Omental fat pad (tissue), 4 donors: ENCODE measurements at places on chromosomes 16 and 17.

GRCh38 chr16:31507617-31507928 lies 618 bp downstream of the RUSF1 start:
- DNase-seq, result no peak

DNA sequence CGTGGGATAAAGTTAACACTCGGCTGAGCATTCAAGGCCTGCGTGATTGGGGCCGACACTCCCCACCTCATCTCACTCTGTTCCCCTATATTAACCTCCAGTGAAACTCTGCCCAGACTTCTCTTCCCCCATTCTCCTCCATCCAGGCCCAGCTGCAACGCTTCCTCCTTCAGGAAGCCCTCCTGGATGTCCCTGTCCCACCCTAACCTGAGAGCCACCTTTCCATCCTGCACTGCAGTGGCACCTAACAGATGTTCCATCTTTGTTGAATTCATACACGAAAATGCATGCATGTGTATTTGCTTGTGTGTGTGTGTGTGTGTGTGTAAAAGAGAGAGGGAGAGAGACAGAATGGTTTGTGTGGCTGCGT lies 32.6 kb upstream of the SBK1 start:
- DNase-seq, result no peak

DNA sequence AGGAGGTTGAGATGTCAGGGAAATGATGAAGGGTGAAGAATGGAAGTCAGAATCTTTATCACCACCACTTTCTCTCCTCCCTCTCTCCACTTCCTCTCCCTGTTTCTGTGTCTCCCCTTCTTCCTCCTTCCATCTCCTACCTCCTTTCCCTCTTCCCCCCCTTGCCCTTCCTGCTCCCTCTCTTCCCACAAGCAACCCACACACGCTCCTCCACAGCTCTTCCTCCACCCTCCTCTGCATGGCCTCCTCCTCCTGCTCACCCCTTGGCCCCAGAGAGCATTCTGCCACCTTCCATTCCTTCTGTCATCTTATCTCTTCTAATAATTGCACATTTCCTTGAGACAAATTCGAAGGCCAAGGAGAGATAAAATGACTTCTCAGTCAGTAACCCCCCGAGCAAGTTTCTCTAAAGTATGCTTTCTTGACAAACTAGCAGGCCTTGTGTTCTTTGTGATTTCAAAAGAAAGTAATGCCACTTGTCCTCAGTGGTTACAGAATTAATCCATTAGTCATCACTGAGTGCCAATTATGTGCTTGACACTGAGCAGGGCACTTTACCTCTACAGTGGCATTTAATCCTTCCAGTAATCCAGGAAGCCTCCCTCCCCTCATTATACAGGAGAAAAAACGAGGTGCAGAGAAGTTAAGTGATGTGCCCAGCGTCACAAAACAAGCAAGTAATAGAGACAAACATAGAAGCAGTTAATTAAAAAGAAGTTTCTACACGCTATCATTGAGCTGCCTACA lies 72.3 kb upstream of the CCL1 start:
- no peak for DNase-seq

DNA sequence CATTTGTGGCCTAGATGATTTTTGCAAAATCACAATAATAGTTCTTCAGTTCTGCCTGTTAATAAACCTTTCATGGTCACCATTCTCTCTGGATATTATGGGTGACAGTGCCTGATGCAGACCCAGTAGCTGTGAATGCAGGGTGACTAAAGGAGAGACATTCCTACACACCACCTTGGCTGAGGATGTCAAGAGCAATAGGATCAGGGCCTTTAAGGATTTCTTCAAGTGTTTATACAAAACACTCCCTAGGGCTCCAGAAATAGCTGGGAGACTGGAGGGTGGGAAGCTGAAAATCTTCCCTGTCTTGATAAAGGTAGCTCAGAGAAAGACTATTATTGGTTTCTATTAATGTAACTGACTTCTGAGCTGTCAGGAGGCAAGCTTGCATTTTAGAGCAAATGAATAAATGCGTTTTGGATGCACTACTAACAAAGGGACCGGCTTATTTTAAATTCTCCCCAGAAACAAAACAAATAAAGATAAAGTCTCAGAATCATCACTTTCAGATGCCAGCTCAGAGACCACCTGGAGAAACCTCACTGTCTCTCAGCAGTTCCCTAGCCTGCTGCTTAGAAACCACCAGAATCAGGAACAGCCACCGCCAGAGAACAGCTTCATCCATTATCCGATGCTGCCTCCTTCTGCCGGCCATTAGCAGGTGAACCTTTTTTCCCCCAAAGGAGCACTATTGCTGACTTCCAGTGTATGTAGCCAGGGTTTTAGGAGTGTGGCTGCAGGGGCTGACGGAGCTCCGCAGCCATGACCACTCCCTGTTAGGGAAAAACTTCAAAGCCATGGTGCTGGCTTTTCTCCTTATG lies 171.4 kb upstream of the DYNLRB2 start:
- DNase-seq, result no peak

- DNase-seq, result no peak
These were observed 1.7 kb downstream of the JPH3 start for GRCh38 chr16:87603684-87604633.

DNA sequence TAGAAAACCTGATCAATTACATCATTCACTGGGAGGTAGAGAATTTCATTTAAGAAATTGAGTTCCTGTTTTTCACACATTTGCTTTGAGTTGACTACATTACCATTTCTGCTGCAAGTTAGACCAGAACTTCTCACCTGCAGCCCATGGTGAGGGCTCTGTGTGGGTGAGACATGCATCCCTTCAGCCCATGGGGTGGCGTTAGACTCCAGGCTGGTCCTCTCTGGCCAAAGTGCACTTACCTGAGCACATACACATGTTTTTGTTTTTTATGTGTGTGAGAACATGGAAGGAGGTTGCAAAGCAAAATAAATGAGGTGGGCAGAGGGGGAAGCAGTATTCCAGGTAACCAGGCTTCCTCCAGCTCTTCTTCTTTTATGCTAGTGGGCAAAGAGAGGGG lies 470.2 kb downstream of the PMP22 start:
- no peak for DNase-seq

GRCh38 chr16:15757630-15758251 lies 99.1 kb downstream of the MYH11 start:
- DNase-seq, result no peak

GRCh38 chr17:63425483-63425882 lies 20.6 kb downstream of the CYB561 start:
- DNase-seq, result peak; percentile 68

- no peak for DNase-seq
These were observed 22.4 kb upstream of the EIF1 start for GRCh38 chr17:41666237-41666641.

GRCh38 chr16:60636117-60636516 lies 1400.1 kb downstream of the CDH8 start:
- DNase-seq, result no peak

GRCh38 chr17:33615861-33616260 lies 322.8 kb upstream of the ASIC2 start:
- no peak for DNase-seq

DNA sequence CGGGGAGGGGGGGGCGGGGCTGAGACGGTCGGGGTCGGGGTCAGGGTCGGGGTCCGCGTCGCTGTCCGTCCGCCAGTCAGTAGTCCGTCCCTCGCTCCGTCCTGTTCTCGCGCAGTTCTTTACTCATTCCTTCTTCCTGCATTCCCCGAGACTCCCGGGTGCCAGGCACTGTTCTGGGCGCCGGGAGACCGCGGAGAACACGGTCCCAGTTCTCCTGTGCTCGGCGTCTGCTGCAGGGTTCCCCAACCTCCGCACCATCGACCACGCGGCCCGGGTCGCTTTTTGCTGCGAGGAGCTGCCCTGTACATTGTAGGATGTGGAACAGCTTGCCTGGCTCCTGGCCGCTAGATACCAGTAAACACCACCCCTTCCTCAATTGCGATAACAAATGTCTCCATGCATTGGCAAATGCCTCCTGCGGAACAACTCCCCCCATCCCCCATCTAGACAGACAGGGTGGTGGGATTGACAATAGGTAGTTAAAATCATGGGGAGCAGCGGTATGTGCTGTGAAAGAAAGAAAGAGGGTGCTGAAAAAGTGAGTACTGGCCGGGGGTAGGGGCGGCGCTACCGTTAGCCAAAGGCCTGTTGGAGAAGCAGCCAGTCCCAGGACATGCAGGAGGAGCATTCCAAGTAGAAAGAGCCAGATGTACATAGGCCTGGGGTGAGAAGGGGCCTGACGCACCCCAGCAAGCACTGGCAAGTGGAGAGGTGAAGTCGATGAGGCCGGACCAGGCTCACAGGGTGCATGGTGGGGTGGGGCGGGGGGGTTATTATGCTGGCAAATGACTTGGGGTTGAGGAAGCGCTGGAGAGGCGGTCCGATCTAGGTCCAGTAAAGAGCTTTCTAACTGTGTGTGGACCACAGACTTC lies 631 bp downstream of the TRAF7 start:
- DNase-seq, result no peak

- DNase-seq, result no peak
These were observed 955 bp downstream of the ACLY start for GRCh38 chr17:41917679-41918313.

DNA sequence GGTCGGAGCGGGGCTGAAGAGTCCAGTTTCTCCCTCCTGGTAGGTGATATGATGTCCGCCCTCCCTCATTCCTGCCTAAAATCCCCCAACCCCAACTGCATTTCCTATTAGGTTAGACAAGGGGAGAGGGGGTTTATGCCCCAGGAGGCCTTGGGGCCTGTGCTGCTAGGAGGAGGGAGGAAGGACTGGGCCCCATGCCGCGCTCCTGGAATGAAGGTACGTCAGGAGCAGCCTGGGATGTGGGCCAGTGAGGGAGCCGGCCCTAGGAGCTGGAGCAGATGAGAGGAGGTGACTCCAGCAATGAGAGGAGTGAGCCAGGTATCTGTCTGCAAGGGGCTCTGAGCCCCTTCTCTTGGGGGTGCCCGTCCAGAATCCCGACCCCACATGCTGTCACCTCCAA lies 46.9 kb upstream of the CDC42EP4 start:
- no peak for DNase-seq

- DNase-seq, result peak; percentile 99
These were observed 20.4 kb upstream of the BEAN1 start for GRCh38 chr16:66406534-66407221.

GRCh38 chr16:1082952-1083675 lies 10.6 kb downstream of the SSTR5 start:
- no peak for DNase-seq

- DNase-seq, result no peak
These were observed 359.0 kb upstream of the TBX2 start for GRCh38 chr17:61040666-61041065.

DNA sequence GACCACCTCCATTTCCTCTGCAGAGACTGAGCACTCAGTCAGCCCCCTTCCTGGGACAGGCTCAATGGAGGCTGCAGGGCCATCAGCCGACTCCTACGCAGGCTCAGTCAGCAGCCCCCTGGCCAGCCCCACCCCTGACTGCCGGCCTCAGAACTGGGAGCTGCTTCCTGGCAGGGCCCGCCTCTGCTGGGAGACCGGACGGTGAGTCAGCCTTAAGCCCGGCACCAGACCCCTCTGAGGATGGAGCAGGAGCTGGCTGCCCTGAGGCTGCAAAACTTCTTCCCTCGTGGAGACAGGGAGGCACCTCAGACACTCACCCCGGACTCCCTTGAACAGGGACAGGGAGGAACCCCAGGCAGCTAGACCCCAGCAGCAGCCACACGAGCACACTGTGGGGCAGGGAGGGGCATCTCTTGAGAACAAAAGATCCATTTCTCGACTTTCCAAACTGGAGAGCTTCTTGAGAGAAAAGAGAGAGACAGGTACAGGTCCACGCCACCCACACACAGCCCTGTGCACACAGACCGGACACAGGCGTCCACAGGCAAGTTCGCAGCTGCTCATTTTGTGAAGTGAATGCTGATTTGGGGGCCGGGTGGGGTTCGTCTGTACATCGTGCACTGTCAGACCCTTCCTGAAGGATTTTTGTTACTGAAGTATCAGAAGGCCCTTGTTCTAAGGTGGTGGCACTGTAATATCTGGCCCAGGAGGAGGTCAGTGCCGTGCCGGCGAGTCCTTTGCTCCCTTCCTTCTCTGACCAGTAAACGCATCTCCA lies 1.3 kb upstream of the TUBB3 start:
- peak; percentile 56 for DNase-seq

DNA sequence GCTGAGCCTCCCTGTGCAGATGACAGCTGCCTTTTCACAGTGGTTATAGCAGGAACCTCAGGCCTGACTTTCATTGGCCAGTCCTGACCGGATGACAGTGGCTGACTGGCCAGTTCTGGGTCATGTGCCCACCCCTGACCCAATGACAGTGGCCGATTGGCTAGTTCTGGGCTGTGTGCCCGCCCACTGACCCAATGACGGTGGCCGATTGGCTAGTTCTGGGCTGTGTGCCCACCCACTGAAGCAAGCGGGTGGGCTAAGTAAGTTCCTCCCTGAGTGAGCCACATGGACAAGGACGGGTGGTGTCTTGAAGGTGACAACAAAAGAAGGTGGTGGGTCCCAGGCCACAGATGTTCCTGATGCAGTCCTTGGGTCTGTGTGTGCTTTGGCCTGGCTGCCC lies 9.5 kb downstream of the DEF8 start:
- DNase-seq, result no peak

DNA sequence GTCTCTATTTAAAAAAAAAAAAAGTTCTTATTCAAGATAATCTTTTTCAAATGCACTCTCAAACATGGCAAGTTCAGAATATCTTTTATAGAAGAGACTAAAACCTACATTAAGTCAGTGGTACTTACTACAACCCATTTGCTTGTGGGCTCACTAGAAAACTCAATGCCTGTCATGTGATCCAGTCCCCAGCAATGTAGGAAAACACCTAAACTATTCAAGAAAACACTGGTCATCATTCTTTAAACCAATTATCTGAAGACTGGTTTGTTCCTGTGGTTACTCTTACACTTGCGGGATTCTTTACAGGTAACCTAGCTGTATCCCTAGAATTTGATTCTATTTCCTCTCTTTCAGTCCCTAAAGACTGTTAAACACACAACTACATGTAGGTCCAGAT lies 19.6 kb downstream of the MED13 start:
- DNase-seq, result no peak

- peak; percentile 63 for DNase-seq
These were observed 107.6 kb downstream of the ZNF423 start for GRCh38 chr16:49748322-49748721.

DNA sequence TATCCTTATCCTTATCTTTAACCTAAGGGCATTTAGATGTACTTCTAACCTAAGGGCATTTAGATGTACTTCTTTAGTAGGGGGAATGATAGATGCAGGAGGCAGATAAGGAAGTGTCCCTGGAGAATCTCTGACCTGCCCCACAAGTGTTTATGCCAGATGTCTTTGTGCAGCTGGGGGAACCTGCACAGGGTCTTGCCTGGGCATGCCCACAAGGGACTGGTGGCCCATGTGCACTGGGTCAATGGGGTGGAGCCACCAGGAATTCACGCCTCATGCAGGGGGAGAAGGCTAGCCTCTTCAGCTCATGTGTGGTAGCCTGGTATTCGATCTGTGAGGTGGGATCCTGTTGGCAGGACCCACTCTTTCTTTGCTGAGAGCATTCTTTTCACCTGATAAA lies 38.0 kb downstream of the CA10 start:
- DNase-seq, result no peak

- no peak for DNase-seq
These were observed 77.3 kb upstream of the NLRP1 start for GRCh38 chr17:5661491-5662125.

GRCh38 chr16:87675111-87675719 lies 72.9 kb downstream of the JPH3 start:
- no peak for DNase-seq
